ENCODE measurements at places on chromosomes 1 and 21. TPM values are rescaled to one million over a fixed set of nuclear protein-coding genes. Genes with fewer than 3 reads are reported as not detected.

- no peak for DNase-seq
- no peaks in the 10 kb centered on the region for H3K4me1 ChIP-seq
- no peaks in the 10 kb centered on the region for H3K27me3 ChIP-seq
- no peaks in the 10 kb centered on the region for H3K36me3 ChIP-seq
These were observed 56.1 kb downstream of the ALPL start for GRCh38 chr1:21565285-21565684.

GRCh38 chr1:168974611-168975010 is 131.9 kb upstream of the ATP1B1 start:
- DNase-seq: no peak
- H3K4me1 ChIP-seq: no peaks in the 10 kb centered on the region
- no peak overlapping the region for H3K4me3 ChIP-seq
- no peaks in the 10 kb centered on the region for H3K36me3 ChIP-seq
- no peak overlapping the region for H3K27ac ChIP-seq
- no peaks in the 10 kb centered on the region for H3K27me3 ChIP-seq

- peaks cover 11% of the 10 kb centered on the region for H3K27me3 ChIP-seq
- H3K4me1 ChIP-seq: no peaks in the 10 kb centered on the region
- no peak overlapping the region for H3K27ac ChIP-seq
- H3K36me3 ChIP-seq: no peaks in the 10 kb centered on the region
- H3K4me3 ChIP-seq: no peak overlapping the region
These were observed 7.6 kb upstream of the RXRG start for GRCh38 chr1:165452336-165453130.

Gene SPRR2G
- total RNA-seq: not detected

Gene FAAP20
- total RNA-seq: 54.4 TPM

All from activated naive CD4-positive, alpha-beta T cell treated with anti-CD3 and anti-CD28 coated beads for 36 hours (primary cell).